ENCODE measurements at places on chromosomes 6 and 20. TPM values are rescaled to one million over a fixed set of nuclear protein-coding genes. Genes with fewer than 3 reads are reported as not detected.
A peak's percentile ranks its signal among the peaks of the same experiment; 100 is the strongest.

Gene TP53TG5
- not detected for total RNA-seq

DNA sequence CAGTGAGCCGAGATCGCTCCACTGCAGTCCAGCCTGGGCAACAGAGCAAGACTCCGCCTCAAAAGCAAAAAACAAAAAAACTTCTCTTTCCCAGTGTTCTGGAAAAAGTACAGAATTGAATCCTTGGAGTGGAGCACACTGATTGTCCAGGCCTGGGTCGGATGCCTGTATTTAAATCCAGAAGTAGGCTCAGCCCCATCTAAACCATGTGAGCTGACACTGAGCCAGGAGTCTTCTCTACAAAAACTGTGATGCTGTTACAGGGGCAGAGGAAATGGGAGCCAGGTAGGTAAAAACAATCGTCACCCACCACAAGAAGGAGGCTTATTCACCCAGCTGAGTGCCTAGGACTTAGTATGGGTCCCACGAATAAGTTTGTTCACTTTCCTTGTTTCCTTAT is 43.0 kb upstream of the PTPN1 start:
- DNase-seq = no peak

- no peak for DNase-seq
Measured at GRCh38 chr20:37336369-37337207, 9.4 kb upstream of the SRC start.

Gene COL9A1
- 30.8 TPM for total RNA-seq

Gene LGSN
- not detected for total RNA-seq

- DNase-seq = no peak
Measured at GRCh38 chr6:15949982-15950381, 178.9 kb upstream of the MYLIP start.

- no peak for DNase-seq
Measured at GRCh38 chr20:6100246-6100645, 22.6 kb downstream of the FERMT1 start.

DNA sequence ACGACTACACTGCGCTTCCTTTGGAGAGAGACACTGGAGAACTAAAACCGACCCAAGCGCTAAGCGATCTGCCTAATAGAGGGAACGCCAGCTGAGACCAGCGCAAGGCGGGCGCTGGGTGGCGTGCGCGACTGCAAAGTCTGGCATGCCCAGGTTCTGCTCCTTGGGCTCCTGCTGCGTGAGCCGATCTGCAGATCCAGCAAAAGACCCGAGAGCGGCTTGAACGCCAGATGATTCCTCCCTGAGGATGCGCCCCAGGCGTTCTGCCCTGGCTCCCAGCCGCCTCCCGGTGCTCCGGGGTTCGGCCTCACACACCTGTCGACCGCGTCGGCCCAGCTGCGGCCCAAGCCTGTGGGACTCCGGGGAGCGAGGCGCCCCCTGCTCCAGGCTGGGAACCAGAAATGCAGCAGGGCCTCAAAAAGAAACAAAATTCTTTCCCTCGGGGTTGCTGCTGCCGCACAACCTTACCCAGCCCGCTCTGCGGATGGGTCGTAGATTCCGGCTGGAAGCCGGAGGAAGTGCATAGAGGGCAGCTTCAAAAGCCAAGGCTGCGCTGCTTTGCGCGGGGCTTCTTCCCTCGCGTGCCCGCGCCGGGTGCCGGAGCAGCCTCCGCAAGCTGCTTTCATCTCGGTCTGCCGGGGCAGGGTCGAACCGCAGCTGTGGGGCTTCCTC is 17.9 kb upstream of the PRDM13 start:
- peak; percentile 55 for DNase-seq

Gene SPDEF
- 0.12 TPM for total RNA-seq

Gene OR12D3
- not detected for total RNA-seq

- DNase-seq = no peak
Measured at GRCh38 chr6:6721606-6722005, 133.1 kb downstream of the LY86 start.

- DNase-seq = no peak
Measured at GRCh38 chr20:6664574-6664973, 102.9 kb upstream of the BMP2 start.

- no peak for DNase-seq
Measured at GRCh38 chr6:169026175-169026574, 227.5 kb downstream of the THBS2 start.

- no peak for DNase-seq
Measured at GRCh38 chr20:45617591-45617990, 11.9 kb upstream of the WFDC10A start.

Gene SYNDIG1
- total RNA-seq = 0.49 TPM

Gene OLIG3
- total RNA-seq = 0.14 TPM

Gene IMPG1
- total RNA-seq = not detected

DNA sequence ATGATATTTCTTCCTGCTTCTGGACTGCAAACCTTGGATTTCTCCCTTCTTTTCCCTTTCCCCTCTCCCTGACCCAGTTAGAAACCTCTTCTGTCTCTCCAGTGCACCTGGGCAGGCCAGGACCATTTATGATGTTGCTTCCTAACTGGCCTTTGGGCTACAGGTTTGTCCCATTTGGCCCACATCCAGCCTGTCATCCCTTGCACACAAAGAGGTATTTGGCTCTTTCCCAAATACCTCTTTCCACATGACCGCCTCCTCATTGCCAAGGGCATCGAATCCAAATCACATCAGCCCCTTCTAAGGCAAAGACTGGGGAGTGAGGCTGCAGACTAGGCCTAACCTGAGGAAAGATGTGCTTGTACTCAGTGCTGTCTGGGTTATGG is 13.6 kb downstream of the FGD2 start:
- no peak for DNase-seq

- no peak for DNase-seq
Measured at GRCh38 chr6:45692021-45692420, 314.3 kb upstream of the SUPT3H start.

Gene COQ3
- total RNA-seq = 10.9 TPM

Gene TMEM244
- not detected for total RNA-seq

GRCh38 chr6:3343089-3343883 is 84.5 kb downstream of the PSMG4 start:
- DNase-seq = no peak

DNA sequence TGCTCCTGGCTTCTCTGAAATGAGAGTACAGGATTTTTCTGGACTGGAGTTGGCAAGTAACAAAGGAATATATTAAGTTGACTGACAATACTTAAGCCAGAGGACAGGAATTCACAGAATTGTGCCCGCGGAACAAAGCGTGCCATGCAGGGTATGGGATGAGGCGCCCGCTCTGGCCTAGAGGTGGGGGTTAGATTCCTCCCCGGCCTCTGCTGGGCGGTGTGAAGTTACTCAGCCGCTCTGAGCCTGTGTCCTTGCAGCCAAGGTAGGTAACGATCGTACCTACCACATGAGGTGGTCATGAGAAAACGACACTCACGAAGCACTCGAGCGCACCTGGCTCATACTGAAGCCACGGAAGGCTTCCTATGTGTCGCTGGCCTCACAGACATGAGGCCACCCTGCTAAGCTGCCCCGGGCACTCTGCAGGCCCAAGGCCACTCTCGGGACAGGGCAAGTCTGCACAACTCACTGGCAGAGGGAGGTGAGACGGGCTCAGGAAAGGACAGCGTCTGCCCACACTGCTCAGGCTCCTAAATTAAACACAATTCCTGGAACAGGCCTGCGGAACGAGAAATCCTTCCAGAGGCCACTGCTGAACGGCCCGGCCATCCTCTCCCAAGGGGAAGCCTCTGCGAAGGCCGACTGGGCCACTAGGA is 70.8 kb downstream of the PSMG4 start:
- DNase-seq = no peak

Gene IL17F
- total RNA-seq = not detected

GRCh38 chr20:58224097-58224496 is 4.4 kb downstream of the ANKRD60 start:
- no peak for DNase-seq

DNA sequence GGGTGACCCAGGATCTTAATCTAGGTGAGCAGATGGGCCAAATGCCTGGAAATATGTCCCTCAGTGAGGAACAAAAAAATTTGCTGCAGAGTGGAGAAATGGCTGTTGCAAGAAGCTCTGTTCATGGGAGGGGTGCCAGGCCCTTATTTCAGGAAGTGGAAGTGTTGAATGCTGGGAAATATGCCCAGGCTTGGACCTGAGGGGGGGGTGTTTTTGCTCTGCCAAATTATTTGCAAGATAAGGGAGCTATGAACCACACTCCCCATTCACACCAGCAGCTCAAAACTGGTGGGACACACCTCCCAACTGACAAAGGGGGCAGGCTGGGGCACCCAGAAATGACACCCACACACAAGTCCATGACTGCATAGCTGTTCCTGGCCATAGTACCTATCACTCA is 8.7 kb downstream of the CST4 start:
- DNase-seq = no peak

DNA sequence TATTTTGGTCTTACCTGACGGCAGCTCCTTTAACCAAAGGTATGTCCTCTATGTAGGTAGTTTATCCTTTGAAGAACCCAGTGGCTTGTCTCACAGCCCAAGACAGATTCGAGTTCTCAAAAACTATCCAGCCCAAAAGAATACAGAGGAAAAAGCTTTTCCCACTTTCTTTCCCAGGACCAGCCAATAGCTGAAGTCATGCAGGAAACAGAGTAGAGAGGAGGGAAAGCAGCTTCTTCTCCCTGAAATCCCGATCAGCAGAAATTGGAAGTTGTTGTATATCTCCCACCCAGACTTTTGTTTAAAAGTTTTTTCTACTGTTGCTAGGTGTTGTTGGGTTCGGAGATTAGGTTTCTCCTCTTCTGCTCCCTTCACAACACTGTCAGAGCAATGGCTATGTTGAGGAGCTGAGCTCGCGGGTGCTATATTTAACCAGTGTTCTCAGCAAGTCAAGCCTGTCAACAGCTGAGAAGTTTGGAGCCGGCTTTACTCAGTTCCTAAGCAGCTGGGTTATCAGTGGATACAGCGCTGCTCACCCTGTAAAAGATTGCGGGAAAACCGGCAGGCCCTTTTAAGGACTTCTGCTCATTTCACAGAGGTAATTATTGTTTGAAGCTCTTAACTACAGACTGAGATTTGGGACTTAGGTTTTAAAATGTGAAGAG is at the start of gene FILIP1:
Gene FILIP1 (minus strand): TSS at position 401 of the 665 bp plus-strand sequence. CDS start 78,828 bp downstream, outside the sequence.
- DNase-seq = no peak

Data from neural crest cell (in vitro differentiated cells).